ENCODE measurements at places on chromosomes 6 and 20.

- no peak for DNase-seq
Measured at GRCh38 chr6:5238336-5238735, 22.4 kb downstream of the LYRM4 start.

- DNase-seq = no peak
Measured at GRCh38 chr20:38917657-38918056, 8.6 kb upstream of the FAM83D start.

- DNase-seq = peak; percentile 21
Measured at GRCh38 chr20:25055711-25056495, 2.0 kb downstream of the ACSS1 start.

- no peak for DNase-seq
Measured at GRCh38 chr6:39446909-39447308, 124.4 kb upstream of the KCNK16 start.
